Activated CD8-positive, alpha-beta memory T cell treated with anti-CD3 and anti-CD28 coated beads for 24 hours (primary cell): ENCODE measurements at places on chromosomes 16 and 17.

- DNase-seq = no peak
Measured at GRCh38 chr16:80015566-80015965, 415.0 kb upstream of the MAF start.

DNA sequence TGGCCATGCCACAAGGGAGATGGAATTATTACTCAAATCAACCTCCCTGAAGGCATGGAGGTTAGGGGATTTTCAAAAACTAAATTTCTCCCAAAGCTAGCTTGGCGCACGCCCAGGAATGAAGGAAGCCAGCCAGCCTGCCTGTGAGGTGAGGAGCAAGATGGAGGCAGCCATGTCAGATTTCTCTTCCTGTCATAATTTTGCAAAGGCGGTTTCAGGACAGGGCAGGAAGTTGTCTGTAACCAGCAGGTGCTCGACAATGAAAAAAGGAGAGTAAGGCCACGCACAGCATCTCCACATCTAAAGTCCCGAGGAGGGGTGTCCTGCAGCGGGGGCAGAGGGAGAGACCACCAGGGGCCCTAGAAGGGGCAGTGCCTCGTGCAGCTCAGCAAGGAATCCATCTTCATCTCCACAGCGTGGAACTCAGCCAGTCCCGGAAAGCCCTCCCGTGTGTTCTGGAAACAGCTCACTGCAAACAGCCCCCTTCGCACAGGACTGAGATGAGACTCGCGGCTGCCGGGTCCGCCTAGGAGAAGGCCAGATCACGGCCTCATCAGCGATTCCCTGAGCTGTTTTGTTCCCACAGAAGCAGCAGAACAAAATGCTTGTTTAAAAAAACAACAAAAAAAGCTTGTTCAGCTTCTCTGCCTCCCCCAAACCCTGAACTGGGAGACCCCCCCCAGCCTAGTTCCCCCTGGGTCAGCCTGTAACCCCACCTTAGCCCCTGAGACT lies 47.8 kb downstream of the SLC7A5 start:
- DNase-seq = no peak

DNA sequence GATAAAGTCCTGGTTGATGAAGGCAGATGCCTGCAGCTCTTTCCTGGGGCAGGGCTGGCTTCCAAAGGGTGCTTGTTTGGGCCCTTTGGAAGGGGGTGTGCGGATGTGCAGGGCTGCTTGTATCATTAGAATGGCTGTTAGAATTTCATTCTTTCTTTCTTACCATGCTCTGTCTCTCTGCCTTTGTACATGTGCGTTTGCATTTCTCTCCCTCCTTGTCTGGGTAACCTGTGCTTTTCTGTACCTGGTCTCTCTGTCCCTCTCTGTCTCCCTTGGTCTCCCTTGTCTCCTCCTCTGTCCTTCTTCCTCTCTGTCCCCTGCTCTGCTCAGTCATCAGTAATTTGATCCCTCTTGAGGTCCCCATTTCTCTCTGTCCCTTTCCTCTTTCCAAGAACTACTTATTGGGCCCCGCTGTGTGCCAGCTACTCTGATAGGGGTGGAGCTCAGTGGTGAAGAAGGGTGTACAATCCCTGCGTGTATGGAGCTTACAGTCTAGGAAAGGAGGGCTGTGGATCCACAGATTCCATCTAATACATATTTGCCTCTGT lies 69.3 kb downstream of the PLCG2 start:
- no peak for DNase-seq

DNA sequence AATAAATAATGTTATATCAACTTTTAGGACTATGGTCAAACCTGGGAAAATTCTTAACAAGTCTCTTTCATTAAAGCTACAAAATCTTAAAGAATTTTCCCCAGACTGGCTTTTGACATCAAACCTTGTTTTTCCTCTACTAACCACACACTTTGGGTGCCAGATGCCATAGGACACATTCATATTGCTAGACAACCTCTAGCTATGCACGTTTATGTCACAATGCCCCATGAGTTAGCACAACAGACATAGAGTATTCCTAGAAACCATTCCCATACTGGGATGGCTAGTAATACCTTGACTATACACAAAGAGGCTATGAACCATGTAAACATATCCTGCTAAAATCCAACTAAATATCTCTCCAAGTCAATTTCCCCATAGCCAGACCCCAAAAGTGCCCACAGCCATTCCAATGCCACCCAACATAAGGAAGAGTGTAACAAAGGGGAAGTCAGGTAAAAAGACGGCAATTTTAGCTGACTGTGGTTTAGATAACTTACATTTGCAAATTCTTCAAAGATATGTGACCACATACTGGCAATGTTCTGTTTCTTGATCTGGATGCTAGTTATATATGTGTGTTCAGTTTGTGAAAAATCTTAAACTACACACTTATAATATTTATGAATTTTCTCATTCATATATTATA lies 23.4 kb downstream of the SMURF2 start:
- DNase-seq = no peak

DNA sequence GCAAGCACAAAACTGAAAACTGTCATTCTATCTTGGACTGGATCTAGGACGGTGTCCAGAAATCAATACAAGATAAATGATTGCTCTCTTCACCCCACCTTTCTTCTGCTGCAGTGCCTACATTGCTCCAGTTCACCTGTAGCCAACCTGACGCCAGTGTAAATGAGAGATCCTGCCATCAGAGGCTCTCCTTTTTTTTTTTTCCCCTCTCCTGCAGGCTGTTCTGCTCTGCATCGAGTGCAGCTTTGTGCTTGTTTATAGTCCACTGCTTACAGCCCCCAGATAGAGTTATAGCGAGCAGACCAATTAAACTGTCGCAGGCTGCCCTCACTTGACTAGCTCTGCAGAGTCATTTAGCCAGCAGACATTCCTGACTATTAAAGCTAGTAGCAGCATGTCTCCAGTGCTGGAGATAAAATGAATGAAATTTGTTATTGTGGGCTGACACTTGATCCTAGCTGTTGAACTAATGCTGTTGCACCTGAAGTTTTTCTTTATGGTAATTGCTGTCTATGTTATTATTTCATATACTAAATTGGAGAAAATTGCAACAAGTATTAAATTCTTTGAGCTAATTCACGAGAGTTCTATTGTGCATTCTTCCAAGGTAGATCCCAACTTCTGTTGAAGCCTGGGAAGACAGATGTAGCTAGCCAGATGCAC lies 257.1 kb downstream of the FTO start:
- no peak for DNase-seq

- DNase-seq = no peak
Measured at GRCh38 chr17:42225646-42226045, 31.4 kb upstream of the GHDC start.

GRCh38 chr16:64225036-64225435 lies 896.8 kb downstream of the CDH11 start:
- no peak for DNase-seq

- no peak for DNase-seq
Measured at GRCh38 chr17:63042256-63042812, 76.3 kb downstream of the TANC2 start.

DNA sequence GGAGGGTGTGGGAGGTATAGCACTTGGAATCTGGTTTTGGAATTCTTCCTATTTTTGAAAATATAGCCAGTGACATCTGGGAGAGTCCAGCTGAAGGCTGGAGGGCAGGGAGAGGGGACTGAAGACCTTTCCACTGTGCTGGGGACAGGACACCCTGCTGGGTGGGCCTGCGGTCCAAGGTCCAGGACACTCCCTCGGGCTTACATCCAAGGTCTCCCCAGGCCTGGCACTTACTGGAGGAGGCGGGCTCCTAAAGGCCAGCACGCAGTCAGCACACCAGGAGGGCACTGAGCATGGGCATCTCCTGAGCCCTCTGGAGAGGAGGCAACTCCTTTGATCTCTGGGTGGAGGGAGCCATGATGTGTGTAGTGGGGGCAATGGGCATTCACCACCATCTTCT lies 35.5 kb upstream of the ETV4 start:
- DNase-seq = no peak

GRCh38 chr16:79651363-79651762 lies 50.8 kb upstream of the MAF start:
- no peak for DNase-seq

- DNase-seq = peak; percentile 90
Measured at GRCh38 chr17:29116804-29117753, 63.1 kb downstream of the MYO18A start.

- DNase-seq = no peak
Measured at GRCh38 chr16:22977294-22977697, 163.3 kb downstream of the HS3ST2 start.

GRCh38 chr17:31758646-31759045 lies 100.4 kb downstream of the COPRS start:
- DNase-seq = no peak

DNA sequence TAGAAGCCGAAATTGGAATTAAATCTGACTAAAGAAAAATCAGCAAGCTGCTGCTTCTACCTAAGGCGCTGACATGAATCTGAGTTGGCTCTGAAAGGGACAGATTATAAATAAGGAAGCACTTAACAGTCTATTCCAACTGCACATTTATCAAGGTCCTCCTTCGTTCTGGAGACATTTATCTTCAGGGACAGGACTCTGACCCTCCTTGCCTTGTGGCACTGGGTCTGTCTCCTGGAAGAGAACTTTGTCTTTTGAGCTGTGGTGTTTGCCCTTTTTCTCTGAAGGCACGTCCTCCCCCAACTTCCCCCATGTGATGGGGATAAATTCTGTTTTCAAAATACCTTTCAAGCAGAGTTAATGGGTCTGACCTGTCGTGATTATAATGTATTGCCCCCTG lies 47.0 kb upstream of the MARCHF10 start:
- DNase-seq = no peak

DNA sequence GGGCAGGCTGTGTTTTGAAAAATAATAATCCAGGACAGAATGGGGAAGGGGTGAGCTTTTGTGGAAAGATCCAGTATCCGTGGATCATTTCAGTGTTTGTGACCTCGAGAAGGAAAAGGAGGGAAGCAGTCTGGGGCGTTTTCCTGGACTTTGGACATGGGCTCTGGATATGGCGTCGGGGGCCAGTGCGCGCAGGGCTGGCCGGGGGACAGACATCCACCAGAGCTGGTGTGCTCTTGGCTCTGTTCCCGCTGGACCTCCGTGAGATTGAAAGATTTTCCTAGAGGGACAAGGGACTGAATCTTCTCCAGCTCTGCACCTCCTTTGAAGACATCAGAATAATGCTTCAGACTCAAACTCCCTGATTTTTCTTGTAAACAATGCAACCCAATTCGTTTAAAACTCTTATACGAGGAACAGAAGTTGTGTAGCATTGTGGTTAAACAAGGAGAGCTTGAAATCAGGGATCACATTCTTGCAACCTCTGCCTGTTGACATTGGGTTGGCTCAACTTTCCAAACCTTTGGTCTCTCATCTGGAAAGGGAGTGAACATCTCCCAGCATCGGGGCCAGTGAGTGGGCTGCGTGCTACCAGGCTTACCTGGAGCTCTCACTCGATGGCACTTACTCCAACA lies 75.9 kb downstream of the C16orf95 start:
- DNase-seq = no peak

DNA sequence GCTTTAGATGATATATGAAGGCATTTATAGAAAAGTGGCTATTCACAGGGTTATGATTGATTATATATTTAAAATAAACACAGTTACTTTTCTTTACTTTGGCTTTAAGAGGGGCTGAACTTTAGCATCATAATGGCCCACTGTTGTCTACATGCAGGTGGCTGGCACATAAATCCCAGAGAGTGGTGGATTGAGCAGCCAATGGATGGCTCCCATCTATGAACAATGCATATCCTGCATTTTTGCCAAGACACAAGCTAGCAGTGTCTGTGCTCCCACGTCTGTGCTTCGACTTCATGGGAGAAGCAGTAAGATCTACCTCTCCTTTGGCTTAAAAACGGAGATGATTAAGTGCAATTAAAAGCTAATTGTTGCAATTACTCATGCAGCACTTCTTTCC lies 373.2 kb upstream of the CDH11 start:
- no peak for DNase-seq

- DNase-seq = no peak
Measured at GRCh38 chr16:81542609-81543570, 98.3 kb downstream of the CMIP start.

GRCh38 chr17:19270704-19271611 lies 33.8 kb downstream of the EPN2 start:
- DNase-seq = no peak

- no peak for DNase-seq
Measured at GRCh38 chr17:77496831-77497577, 356.2 kb downstream of the SEC14L1 start.

- no peak for DNase-seq
Measured at GRCh38 chr16:1941162-1942046, 1.6 kb downstream of the MSRB1 start.

DNA sequence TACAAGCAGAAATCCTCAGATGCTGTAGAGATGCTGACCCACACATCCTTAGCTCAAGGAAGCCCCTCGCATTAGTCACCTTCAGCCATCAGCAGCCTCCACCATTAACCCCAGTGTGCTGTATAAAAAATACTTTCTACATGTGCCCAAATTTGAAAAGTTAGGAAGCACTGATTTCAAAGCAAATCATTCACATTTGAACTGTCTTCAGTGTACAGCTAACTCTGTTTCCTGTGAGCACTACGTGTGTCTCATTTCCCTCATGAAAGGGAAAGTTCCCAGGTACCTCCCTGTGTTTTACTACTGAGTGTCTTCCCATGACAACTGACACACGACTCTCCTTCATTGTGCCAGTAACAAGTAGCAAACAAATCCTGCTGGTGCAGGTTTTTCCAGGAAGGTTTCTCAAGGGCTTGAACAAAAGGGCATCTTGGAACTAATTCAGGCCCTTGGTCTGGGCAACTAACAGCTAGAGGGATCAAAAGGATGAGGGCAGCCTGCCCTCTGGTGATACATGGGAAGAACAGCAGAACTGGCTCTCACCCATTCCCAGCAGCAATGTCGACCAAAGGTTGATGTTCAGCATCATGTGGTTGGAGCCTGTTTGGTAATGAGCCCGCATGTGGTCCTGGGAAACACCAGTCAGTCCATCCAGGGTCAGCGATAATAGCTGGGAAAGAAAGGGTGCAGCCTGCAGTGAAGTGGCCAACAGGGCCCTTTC lies 4.0 kb downstream of the SLC35B1 start:
- DNase-seq = no peak

DNA sequence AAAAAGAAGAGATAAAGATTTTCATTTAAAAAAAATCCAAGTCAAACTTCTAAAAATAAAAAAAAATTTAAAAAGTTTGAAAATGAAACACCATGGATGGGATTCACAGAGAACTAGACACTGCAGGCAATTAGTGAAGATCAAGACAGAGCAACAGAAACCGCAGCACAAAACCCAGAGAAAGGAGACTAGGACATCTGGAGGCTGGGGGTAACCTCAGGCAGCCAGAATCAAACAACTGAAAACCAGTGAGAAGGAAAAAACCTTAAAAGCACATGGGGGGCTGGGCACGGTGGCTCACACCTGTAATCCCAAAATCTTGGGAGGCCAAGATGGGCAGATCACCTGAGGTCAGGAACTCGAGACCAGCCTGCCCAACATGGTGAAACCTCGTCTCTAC lies 30.6 kb downstream of the LITAFD start:
- no peak for DNase-seq

- DNase-seq = no peak
Measured at GRCh38 chr17:46745376-46745775, 73.1 kb downstream of the WNT3 start.

DNA sequence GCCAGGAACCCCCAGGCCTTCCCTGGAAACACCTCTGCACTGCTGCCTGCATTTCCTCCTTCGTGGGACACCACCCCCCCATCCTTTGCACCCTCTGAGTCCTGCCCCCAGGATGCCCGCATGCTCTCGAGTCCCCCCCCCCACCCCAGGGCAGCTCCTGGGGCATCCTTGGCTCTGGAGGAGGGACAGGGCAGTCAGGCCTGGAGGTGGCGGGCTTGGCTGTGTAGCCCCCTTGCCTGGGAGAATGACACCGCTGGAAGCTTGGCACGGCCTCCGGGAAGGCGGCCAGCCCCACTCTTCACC lies 98.9 kb upstream of the GSE1 start:
- no peak for DNase-seq

- DNase-seq = no peak
Measured at GRCh38 chr17:59341922-59342321, 10.5 kb downstream of the YPEL2 start.
